ENCODE measurements at places on chromosomes 6 and 20.
A peak's percentile ranks its signal among the peaks of the same experiment; 100 is the strongest.

DNA sequence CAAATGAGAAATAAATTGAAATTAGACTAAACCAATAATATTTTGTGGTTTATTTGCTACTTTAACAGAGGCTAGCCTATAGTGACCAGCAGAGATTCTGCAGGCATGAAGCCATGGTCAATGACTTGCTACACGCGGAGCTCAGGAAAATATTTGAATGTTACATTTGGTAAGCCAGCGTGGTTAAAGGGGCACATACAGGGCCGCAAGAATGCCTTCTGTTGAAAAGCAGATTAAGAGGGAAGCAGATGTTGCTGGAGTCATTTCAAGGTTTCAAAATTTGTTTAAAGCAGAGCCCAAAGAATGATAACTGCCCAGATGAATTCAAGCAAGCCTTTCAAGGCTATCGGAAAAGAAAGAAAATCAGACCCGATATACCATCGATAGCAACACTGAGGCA is 294.3 kb upstream of the MAN1A1 start:
- DNase-seq, result no peak

- no peak for DNase-seq
Measured at GRCh38 chr6:47278545-47278944, 31.2 kb downstream of the TNFRSF21 start.

DNA sequence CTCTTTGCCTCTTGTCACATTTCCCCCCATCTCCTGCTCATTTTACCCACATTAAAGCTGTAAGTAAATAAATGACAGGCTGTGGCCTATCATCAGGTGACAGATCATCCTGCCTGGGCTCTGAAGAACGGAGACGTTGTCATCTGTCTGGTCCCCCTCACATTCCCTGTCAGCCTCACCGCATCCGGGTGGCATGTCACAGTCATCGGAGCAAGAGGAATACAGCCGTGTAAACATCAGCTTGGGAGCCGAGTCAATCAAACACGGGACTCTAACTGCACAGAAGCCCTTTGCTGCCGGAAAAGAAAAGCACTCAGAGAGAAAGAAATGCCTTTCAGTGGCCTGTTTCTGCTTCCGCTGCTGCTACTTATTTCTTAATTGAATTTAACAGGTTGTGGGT is 371.9 kb upstream of the ID4 start:
- DNase-seq, result no peak

- DNase-seq, result peak; percentile 36
Measured at GRCh38 chr20:14341801-14342200, 4.4 kb upstream of the FLRT3 start.

GRCh38 chr20:54485631-54486030 is 10.2 kb downstream of the DOK5 start:
- no peak for DNase-seq

GRCh38 chr20:22771706-22772105 is 187.3 kb upstream of the FOXA2 start:
- no peak for DNase-seq

Measured in muscle of back (tissue), 13 donors.